ENCODE measurements at places on chromosomes 12 and 14. TPM values are rescaled to one million over a fixed set of nuclear protein-coding genes. Genes with fewer than 3 reads are reported as not detected.

The TSHR gene
- 0.20 TPM for total RNA-seq

The CAMKK2 gene
- total RNA-seq, result 35.9 TPM

The TAS2R7 gene
- not detected for total RNA-seq

The UBE2N gene
- total RNA-seq, result 115 TPM

The ENO2 gene
- 5.6 TPM for total RNA-seq

The CCDC184 gene
- total RNA-seq, result not detected

The MUCL1 gene
- total RNA-seq, result not detected

The AKAP3 gene
- total RNA-seq, result not detected

The GOLGA5 gene
- 14.2 TPM for total RNA-seq

The KRT72 gene
- total RNA-seq, result not detected

The PROX2 gene
- total RNA-seq, result not detected

The RD3L gene
- not detected for total RNA-seq

The MYF5 gene
- total RNA-seq, result not detected

The M6PR gene
- total RNA-seq, result 153 TPM

The C12orf54 gene
- not detected for total RNA-seq

The SIX4 gene
- 3.1 TPM for total RNA-seq

The AGAP2 gene
- not detected for total RNA-seq

The EFS gene
- 9.0 TPM for total RNA-seq

The TRAF3 gene
- 10.8 TPM for total RNA-seq

The PPP1R3E gene
- 0.30 TPM for total RNA-seq

The KCNC2 gene
- total RNA-seq, result not detected

The SLC25A47 gene
- not detected for total RNA-seq

The PMCH gene
- not detected for total RNA-seq

The KRT71 gene
- not detected for total RNA-seq

The ZNF84 gene
- total RNA-seq, result 4.8 TPM

The TRIAP1 gene
- 41.4 TPM for total RNA-seq

The KCNH3 gene
- total RNA-seq, result not detected

The KLRC2 gene
- not detected for total RNA-seq

The TAS2R13 gene
- not detected for total RNA-seq

The COPZ1 gene
- 243 TPM for total RNA-seq

The RASSF9 gene
- 0.25 TPM for total RNA-seq

The TPH2 gene
- not detected for total RNA-seq

The TAS2R42 gene
- total RNA-seq, result not detected

Data from MG63 (cell line).